OCI-LY7 (cell line): ENCODE measurements at places on chromosomes 2 and 18.

DNA sequence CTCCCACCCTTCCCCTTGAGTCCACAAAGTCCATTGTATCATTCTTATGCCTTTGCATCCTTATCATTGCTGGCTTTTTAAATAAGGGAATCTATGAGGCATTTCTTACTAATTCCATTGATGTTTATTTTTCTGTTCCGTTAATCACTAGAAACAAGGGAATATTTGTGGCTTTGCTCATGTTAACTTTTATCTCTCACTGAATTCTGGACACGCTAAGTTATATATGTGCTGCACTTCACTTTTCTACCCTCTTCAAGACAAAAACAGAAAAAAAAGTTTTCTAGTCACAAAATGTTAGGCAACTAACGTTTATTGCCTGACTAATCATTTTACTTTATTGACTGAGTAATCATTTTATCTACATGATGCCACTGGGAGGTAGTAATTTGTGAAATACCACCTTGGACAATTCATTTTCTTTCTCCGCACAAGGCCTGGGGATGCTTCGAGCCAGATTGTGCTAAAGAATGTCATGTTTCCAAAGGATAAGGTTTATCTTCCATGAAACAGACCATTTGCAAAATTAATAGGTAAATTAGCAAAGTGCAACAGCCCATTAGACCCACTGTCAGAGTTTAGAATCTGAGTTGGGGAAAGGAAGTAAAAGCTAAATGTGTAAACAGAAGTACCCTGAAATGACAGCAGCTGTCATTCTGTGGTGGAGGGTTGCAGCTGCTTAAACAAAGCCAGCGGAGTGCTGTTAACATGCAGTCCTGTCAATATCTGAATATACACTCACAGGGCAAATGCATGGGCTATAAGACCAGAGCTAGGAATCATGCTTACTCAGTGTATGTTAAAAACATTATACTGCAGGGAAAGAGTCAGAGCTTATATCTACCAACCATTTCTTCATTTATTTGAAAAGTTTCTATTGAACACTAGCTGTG lies 658.7 kb downstream of the CNTNAP5 start:
- DNase-seq: no peak

- DNase-seq: no peak
Observed at GRCh38 chr2:199962203-199962602, 6.8 kb downstream of the MAIP1 start.

- DNase-seq: no peak
Observed at GRCh38 chr2:64298161-64298560, 153.9 kb upstream of the PELI1 start.

GRCh38 chr18:56748698-56749268 lies 97.6 kb downstream of the WDR7 start:
- peak; percentile 7 for DNase-seq

GRCh38 chr2:180842461-180842860 lies 137.9 kb upstream of the UBE2E3 start:
- DNase-seq: no peak

GRCh38 chr2:46378616-46379015 lies 81.4 kb downstream of the EPAS1 start:
- DNase-seq: no peak

- DNase-seq: no peak
Observed at GRCh38 chr18:7946734-7947377, 379.7 kb downstream of the PTPRM start.

DNA sequence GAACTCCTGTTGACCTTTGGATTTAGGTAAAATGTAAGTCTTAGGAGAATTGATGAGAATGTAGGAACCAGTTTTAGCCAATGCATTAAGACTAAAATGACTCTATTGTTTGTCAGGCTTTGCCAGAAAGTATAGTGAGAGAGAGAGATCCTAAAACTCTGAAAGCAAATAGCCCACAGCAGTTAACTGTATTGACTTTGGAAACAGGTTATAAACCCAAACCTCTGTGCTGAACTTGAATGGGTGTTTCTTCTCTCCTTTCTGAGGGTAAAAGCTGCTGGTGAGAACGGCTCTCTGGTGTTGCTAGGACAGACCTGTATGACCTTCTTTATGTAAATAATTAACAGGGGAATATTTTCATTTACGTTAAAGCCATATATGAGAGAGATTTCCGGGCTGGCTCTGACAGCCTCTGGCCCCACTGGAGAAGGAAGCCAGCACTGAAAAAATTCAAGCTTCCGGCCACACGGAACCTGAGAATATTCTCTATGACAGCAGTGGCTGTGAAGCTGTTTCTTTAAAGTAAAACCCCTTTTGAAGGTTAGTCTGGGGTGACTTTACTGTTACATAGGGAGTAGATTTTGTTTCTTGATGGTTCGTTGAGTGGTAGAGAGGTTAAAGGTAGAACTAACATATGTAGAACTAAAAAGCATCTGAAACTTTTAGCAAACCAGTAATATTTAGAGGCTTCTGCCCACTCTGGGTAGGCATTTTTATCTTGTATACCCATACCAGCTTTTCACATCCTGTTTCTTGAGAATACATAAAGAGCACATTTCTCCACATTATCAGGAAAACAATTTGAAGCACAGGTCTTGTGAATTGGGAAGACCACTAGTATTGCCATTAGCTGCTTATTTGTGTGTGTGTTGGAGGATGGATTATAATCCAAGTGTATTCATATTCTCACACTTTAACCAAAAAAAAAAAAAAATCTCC lies 123.8 kb downstream of the SPTBN1 start:
- peak; percentile 68 for DNase-seq

GRCh38 chr2:42203792-42204191 lies 34.6 kb downstream of the EML4 start:
- DNase-seq: no peak

- no peak for DNase-seq
Observed at GRCh38 chr2:227378371-227378782, 729 bp downstream of the TM4SF20 start.

DNA sequence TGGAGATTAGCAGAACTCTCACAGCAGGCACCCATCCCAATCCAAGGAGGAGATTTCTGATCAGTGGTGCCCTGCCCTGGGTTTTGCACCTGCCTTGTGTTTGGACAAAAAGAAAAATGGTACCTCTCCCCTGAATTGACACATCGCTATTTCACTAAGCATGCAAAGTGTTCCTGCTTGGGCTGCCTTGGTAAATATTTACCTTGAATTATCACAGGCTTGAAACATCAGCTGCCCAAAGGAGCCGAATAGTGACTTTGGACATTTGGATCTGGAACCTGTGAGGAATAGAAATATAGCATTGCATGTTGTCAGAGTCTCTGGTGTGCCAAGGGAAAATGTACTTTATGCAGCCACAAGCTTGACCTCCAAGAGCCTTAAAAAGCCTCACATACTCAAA lies 926.4 kb upstream of the FANCL start:
- no peak for DNase-seq

DNA sequence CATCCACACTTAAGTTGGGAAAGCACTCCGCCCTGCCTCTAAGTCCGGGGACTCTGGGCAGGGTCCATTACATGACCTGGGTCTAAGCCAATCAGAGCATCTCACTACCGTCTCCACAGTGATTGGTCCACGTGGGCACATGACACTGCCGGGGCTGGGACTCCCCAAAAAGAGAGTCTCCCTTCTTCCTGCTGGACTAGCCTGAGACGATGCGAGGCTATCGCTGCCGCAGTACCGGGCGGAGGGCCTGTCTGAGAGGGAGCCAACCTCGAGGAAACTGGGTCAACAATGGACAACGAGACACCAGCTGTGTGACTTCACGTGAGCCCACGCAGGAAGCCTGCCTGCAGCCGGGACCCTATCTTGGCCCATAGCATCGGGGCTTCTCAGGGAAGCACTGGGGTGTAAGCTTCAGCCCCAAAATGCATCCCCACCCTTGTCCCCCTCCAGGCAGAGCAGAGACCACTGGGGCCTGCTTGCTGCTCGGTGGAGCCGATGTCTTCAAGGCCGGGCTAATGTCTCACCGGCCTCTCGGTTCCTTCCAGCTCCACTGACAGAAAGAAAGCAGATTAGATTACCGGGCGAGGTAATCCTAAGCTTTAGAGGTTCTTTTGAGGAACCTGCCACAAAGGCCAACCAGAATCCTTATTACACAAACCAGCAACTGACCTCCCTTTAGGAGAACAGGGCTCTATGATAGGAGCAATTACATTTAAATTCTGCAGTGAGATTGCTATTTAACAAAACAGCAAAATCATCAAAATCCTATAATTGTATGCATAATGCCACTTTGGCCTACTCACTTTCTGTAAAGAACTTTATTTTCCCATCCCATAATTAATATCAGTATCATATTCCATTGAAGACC lies 21.3 kb upstream of the COPS8 start:
- no peak for DNase-seq

- no peak for DNase-seq
Observed at GRCh38 chr18:37253394-37254235, 312.0 kb downstream of the CELF4 start.

GRCh38 chr2:120133572-120134244 lies 89.5 kb downstream of the TMEM185B start:
- DNase-seq: no peak

GRCh38 chr2:222982010-222982908 lies 69.7 kb upstream of the KCNE4 start:
- peak; percentile 61 for DNase-seq

GRCh38 chr18:77088963-77089722 lies 43.4 kb downstream of the MBP start:
- no peak for DNase-seq

GRCh38 chr2:44753552-44754285 lies 187.8 kb upstream of the SIX3 start:
- DNase-seq: no peak

- no peak for DNase-seq
Observed at GRCh38 chr2:37402636-37403035, 58.2 kb downstream of the QPCT start.

GRCh38 chr2:220181165-220181564 lies 553.7 kb downstream of the SLC4A3 start:
- no peak for DNase-seq

DNA sequence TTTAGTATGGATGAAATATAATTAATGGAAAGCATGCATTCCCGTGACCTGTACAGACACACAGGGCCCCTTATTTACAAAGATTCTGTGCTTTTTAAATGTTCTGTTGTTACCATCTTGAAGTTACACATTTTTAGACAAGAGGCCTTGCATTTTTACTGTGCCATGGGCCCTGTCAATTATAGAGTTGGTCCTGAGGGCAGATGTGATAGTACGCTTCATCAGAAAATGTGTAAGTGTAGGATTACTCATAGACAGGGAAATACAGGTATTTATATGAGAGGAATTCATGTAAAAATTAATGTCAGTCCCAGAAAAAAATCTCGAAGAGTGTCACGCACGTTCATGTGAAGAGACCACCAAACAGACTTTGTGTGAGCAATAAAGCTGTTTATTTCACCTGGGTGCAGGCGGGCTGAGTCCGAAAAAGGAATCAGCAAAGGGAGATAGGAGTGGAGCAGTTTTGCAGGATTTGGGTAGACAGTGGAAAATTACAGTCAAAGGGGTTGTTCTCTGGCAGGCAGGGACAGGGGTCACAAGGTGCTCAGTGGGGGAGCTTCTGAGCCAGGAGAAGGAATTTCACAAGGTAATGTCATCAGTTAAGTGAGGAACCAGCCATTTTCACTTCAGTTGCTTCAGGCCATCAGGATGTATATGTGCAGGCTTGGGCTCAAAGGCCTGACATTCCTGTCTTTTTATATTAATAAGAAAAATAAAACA lies 12.2 kb upstream of the ALPK2 start:
- no peak for DNase-seq

DNA sequence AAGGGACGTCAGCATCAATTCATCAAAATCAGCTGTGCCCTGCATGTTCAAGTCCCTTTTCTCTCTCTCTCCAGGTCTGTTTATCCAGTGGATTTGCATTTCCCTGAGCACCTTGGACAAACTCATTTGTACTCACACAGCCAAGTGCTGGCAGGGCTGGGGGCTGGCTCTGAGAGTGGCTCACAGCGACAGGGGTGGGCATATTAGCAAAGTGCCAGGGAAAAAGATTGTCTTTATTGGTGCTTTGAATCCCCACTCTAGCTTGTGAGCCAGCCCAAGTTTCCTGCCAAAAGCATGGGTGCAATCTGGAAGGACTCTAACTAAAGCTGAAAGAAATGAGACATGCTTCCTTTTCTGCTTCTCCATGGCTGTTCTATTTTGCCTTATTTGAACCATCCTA lies 56.6 kb downstream of the ACOXL start:
- DNase-seq: no peak

DNA sequence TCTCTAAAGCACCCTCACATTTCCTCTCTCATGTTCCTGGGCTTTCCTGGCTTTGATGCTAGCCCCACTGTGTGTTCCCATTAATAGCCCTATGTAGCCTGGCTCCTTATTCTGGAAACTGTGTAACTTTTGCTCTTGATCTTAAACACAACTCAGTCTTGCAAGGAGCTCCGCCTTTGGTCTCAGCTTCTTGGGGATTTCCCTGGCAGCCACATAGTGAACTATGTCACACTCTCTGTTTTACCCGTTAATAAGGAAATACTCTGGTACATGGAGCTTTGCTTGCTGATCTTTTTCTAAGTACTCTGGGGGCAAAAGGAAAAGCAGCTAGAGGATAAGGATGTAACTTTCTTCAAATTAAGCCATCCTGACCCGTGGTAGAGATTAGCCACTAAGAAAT lies 259.3 kb downstream of the NEDD4L start:
- DNase-seq: no peak

GRCh38 chr2:143451642-143452281 lies 322.5 kb downstream of the ARHGAP15 start:
- no peak for DNase-seq

- no peak for DNase-seq
Observed at GRCh38 chr2:119202610-119203310, 20.9 kb upstream of the STEAP3 start.

DNA sequence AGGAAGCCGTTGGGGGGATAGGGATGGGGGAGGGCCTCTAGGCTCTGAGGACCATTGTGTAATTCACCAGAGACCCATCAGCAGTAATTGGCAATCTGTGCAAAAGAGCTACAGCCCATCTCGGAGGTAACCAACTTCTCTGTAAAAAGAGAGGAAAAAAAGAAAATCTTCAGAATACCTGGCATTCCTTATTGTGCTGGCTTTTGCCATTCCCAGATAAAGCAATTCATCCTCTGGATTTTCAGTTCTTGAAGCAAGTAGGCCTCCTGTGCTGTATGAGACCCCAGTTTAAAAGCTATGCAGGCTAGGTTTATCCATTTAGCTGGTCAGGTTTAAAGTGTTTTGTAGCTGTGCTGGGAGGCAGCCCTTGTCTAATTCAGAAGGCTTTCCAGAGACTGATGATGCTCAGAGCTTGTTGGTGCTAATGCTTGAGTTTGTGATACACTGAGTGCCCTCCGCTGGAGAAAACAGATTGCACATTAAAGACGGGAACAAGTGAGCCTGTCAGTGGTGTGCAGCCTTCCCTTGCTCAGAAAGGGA lies at the start of gene LRRTM4:
Gene LRRTM4, minus strand, starts transcription at position 446 of the 540 bp plus-strand sequence.
- no peak for DNase-seq

- no peak for DNase-seq
Observed at GRCh38 chr2:159072795-159073194, 104.4 kb downstream of the TANC1 start.

DNA sequence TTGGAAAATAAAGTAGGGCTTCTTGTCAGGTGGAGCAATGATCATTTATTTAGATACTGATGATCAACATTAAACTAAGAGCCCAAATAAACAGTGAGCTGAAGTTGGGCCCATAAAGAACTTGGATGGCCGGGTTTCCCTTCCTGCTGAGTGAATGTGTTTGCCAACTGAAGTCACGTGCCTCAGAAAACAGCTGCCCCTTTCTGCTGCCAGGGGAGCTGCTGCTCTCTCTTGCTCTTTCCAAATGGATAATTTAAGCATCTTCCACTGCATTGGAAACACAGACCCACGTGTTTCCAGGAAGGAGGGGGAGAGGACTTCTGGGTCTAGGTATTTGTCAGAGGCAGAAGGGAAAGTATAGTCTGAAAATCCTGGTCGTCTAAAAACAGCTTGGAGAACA lies 22.9 kb upstream of the NCKAP5 start:
- no peak for DNase-seq
